ENCODE measurements at places on chromosomes 11 and 22.
A peak's percentile ranks its signal among the peaks of the same experiment; 100 is the strongest.

GRCh38 chr11:57276169-57276970 is 39.3 kb upstream of the APLNR start:
- no peak for DNase-seq

DNA sequence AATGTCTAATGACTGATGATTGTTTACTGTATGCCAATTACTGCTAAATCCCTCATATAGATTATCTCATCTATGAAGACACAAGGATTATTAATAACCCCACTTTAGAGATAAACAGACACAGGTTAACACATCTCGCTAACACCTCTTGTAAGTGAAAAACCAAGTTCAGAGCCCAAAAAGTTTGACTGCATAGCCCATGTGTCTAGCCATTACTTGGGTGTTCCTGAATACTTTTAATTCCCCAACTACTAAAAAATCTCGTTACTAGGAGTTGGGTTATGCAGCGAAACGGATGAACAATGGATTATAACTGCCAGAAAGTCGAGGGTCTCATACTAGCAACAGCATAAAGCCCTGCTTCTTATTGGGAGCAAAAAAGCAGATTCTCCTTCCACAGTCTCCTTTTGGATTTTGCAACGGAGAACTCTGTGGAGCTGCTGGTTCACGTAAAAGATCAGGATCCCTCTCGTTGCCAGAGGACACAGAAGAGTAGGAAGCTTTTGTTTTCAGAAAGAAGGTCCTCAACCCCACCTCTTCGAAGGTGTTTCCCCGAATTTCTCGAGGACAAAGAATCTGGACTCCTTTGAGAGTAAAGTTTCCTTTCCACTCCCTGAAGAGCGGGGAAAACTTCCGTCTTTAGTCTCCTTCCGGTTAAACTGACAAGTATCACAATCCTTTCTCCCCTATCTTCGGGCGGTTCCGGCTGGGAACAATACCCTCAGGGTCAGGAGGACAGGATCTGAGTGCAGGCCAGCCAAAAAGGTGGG is 979 bp downstream of the ZBED5 start:
- DNase-seq: no peak

GRCh38 chr22:19853879-19854777 is 546 bp downstream of the GNB1L start:
- no peak for DNase-seq

DNA sequence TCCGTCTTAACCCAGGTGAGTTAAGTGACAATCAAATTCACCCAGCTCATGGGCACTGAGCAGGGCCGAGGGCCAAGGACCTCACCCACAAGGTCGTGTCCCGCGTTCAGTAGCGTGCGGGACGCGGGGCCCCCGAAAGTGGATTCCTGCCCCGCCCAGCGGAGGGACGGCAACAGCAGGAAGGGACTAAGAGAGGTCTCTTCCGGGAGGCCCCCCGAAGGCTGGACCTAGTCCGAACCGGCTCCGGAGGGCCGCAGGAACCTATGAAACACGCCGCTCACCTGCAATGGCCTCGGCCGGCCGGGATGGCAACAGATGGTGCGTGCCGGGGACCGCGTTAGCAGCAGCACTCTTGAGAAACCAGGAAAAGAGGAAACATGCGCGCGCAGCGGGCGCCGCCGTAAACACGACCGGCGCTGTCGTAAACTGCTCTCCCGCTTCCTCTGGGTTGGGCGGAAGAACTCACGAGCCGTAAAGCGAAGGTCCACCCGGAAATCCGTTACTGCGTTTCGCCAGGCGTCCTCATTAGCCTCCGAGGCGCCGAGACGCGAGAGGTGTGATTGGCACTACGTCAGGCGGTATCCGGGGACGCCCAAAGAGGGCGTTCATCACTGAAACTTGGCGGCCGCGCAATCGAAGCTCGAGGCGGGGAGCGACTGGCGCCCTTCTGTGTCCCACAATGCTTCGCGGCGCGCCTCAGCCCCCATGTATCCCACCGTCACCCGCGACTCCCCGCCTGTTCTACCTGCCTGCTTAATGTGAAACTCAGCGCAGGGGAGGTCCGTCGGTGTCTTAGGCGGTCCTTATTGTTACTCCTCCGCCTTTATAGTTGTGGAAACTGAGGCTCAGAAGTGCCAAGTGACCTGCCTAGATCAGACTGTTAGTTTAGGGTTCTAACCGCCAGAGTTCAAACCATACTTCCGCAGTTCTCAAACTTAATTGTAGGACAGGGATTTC is at the start of gene EIF3D:
Gene EIF3D (minus strand): TSS at position 372 of the 957 bp plus-strand sequence. CDS start 3,045 bp downstream, outside the sequence.
- peak; percentile 100 for DNase-seq

GRCh38 chr22:25806579-25806978 is 64.6 kb downstream of the MYO18B start:
- no peak for DNase-seq

DNA sequence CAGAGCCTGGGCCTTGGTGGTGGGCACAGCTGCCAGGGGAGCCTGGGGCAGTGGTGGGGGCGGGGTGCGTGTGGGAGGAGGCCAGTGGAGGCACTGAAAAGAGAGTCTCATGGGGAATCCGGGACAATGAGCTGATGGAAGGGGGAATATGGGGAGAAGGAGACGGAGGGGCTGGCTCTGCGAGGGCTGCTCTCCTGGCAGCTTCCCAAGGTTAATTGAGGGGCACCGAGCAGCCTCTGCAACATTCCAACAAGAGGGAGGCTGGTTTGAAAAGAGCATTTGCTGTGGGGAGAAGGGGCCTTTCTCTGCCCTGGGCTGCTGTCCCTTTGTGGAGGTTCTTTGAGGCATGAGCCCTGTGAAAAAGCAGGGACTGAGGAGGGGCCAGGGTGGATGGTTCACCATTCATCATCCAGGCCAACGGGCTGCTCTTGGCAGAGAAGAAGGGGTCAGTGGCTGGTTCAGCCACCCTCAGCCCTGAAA is 9.4 kb upstream of the IGSF9B start:
- DNase-seq: no peak

DNA sequence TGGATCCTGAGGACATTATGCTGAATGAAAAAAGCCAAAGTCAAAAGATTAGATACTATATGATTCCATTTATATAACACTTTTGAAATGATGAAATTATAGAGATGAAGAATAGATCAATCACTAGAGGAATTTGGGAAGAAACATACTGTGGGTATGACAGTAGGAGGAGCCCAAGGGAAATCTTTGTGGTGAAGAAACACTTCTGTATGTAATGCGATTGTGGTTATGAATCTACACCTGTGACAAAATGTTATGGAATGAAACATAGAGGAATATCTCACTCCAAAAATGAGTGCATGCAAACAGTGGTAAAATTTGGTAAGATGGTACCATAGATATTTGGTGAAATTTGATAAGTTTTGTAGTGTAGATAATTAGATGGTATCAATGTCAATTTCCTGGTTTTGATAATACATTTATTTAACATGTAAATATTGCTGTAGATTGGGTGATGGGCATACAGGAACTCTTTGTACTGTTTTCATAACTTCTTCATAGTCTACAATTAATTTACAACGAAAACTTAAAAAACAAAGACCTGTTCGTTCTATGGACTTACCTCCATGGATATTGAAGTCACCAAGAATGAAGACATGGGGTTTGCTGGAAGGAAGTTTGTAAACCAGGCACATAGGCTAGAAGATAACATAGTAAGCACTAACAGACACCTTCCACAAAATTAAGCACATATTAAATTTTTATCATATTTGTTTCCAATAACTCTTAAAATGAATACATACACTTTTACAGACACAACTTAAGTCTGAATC is 11.5 kb downstream of the MRGPRX1 start:
- DNase-seq: no peak

DNA sequence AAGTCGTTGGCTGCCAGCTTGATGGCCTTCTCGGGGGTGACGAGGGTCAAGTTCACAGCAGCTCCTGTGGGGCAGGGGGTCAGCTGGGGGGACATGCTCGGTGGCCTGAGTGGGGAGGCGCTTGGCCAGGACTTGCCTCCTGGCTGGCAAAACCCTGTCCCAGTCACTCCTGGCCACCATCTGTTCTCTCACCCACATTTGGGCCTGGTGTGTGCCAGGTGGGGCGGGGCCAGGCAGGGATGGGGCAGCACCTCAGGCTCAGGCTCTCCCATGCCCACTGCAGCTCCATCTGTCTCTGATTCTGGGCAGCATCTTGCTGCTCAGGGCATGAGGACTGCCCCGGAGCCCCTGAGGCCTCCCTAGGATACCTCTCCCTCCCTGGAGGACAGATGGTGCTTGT is 3.7 kb upstream of the CEND1 start:
- DNase-seq: no peak

DNA sequence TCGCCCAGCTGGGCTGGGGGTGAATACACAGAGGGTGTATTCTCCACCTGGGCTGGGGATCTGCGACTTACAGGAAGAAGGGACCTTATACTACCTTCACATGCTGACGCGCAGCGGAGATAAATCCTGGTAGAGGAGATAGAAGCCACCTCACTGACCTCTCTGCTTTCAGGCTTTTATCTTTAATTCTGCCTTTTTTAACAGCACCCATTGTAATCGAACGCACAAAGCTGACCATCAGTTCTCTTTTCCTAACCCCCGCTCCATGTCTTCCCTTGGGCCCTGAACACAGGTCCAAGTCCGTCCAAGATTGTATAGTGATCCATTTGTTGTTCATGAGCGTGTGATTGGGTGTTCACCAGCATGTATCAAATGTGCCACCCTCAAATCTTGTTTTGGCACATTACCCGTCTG is 664 bp upstream of the LAMTOR1 start:
- DNase-seq: no peak

DNA sequence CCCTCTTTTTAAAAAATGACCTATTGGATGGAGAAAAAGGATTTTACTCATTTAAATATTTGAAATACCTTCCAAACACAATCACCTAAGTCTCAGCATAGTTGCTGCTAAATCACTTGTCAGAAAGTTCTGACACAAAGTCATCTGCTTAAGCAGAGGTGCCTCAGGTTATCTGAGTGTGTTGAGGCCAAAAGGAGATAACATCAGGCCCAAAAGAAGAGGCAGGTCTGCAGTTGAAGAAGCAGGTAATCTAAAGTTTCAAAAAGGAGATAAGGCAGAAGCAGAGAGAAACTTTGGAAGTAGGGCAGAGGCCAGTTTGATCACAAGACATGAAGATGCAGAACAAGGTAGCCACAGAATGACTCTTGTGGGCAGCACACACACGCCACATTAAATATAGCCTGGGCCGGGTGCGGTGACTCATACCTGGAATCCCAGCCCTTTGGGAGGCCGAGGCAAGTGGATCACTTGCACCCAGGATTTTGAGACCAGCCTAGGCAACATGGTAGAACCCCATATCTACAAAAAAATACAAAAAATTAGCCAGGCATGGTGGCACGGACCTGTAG is 175.7 kb upstream of the API5 start:
- no peak for DNase-seq

GRCh38 chr11:7416080-7416479 is 69.2 kb upstream of the OLFML1 start:
- no peak for DNase-seq

- DNase-seq: no peak
Measured at GRCh38 chr11:120027546-120028180, 110.2 kb downstream of the TRIM29 start.

- peak; percentile 93 for DNase-seq
Measured at GRCh38 chr11:16986434-16987204, 27.6 kb downstream of the PLEKHA7 start.

GRCh38 chr11:2612884-2613571 is 86.8 kb downstream of the KCNQ1OT1 start:
- DNase-seq: peak; percentile 56

Measured in large intestine (tissue), 12 donors.